ENCODE measurements at places on chromosomes 13 and 19.

GRCh38 chr13:97121894-97122293 lies 100.2 kb upstream of the MBNL2 start:
- no peak for DNase-seq

GRCh38 chr13:113489171-113489548 lies 1.4 kb downstream of the DCUN1D2 start:
- no peak for DNase-seq

DNA sequence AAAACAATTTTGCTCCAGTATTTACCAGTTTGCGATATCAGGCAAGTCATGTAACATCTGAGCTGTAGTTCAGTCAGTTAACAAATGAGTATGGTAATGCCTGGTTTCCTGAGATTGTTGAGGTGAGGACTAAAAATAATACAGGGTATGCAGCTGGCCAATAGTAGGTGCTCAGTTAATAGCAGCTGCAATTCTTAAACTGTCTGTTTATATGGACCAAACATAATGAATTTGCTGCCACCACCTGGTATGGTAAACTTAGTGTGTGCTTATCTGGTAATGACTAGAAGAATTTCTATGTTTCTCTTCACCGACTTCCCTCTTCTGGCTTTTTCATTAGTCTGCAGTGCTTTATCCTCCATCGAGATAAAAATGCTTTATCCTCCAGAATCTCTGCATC lies 9.1 kb downstream of the ZMYM2 start:
- DNase-seq, result no peak

DNA sequence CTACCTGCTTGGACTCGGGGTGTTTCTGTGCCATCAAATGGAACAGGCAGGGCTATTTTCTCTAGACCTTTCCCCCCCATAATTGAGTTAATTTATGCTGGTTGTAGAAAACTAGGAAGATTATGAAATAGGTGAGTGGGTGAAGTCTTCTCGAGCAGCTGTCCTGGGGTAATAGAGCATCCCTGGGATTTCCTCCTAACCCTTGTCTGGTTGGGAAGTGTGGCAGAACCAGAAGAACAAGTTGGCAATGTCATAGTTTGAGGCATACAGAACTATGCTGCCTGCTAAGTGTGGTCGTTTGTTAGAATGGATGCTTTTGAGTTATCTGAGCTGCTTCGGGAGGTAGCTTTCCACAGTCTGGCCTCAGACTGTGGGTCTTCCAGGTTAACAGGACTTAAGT lies 3.7 kb downstream of the GATAD2A start:
- DNase-seq, result no peak

GRCh38 chr19:29326351-29326750 lies 113.4 kb upstream of the UQCRFS1 start:
- no peak for DNase-seq
